CD4-positive, alpha-beta T cell treated with Interleukin-17A for 4 hours (primary cell): ENCODE measurements at places on chromosomes 1 and 21.

GRCh38 chr1:87794788-87795614 is 466.3 kb downstream of the LMO4 start:
- DNase-seq: no peak

GRCh38 chr1:41809692-41810091 is 109.0 kb downstream of the HIVEP3 start:
- DNase-seq: no peak

- DNase-seq: no peak
These were observed 46.6 kb downstream of the KCNJ6 start for GRCh38 chr21:37869661-37870060.

- DNase-seq: no peak
These were observed 4.1 kb upstream of the MIS18A start for GRCh38 chr21:32282992-32283391.

DNA sequence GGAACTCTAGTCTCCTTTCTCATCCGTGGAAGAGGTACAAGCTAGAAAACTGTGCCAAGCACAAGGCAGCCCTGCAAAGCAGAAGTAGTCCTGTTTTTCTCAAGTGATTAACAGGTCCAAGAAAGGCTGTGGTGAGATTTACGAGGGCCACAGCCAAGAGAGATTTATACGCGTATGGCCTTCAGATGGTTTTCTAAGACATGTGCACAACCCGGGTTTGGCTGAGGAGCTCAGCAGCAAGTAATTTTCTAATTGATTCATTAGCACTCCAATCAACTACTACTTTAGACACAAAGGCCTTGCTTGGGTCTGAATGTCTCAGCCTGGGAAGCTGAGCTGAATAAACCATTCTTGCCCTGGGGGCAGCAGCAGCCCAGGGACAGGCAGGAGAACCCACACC is 55.8 kb downstream of the SSBP3 start:
- DNase-seq: no peak
